HCT116 (cell line): ENCODE measurements at places on chromosomes 2 and 18. TPM values are rescaled to one million over a fixed set of nuclear protein-coding genes. Genes with fewer than 3 reads are reported as not detected.

NFATC1 gene
- total RNA-seq, result 20.8 TPM

RAB1A gene
- total RNA-seq, result 131 TPM

CCNT2 gene
- 32.6 TPM for total RNA-seq

TRABD2A gene
- total RNA-seq, result 4.6 TPM

TRIP12 gene
- 175 TPM for total RNA-seq

PLCD4 gene
- 0.64 TPM for total RNA-seq

RNF25 gene
- 23.4 TPM for total RNA-seq

DPP10 gene
- total RNA-seq, result not detected

KCNS3 gene
- 5.2 TPM for total RNA-seq
